ENCODE measurements at places on chromosomes 6 and 20.

DNA sequence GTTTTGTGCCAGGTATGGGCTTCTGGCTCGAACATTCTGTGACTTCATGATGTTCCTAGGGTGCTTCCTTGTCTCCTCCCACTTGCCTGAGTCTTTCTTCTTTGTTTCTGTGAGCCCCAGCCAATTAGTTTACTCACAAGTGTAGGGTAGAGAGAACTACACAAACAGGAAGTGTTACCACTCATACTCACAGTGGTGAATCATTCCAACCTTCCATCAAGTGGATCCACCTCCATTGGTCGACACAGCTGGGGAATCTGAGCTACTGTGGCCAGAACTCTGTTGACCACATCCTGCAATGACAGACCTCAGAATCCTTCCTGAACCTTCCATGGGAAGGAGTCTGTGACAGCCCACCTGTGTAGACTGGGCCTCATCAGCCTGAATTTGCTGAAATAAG, 76.8 kb downstream of the UNC5CL start:
- no peak for DNase-seq

DNA sequence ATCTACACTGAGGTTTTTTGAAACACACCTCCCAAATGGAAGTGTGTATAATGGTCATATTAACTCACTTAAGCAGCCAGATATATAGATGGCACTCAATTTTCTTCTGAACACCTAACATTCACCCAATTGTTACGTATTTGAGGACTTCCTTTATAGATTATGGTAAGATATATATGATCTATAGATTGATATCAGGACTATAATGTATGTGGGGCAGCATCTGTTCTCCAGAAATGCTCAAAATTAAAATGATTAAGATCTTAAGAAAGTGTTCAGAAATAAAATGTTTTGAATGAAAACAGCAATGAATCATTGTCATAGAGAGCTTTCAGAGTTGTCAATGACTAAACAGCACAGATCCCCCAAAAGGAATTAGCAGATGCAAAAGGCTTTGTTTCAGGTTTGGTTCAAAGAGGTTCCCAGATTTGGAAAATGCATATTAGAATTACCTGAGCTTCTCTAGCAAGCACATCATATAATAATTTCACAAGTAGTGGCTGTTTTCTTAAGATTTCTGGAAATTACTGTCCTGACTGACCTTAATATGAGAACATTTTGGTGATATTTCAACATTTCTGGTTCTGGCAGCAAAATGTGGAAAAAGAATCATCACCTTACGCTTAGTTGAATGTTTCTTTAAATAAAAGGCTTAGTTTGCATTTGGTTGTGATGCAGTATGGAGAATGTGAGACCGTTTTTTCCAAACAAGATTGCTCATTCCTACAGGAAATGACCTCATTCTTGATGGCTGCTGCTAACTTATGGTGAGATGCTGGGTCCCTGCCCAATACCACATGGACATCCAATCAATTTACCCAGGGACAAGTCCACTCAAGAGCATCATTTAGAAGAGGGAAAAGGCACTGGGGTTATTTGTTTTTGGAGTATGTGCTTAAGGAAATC, 31.5 kb downstream of the TRAF3IP2 start:
- no peak for DNase-seq

GRCh38 chr6:100336876-100337275, 127.8 kb downstream of the SIM1 start:
- DNase-seq: no peak

DNA sequence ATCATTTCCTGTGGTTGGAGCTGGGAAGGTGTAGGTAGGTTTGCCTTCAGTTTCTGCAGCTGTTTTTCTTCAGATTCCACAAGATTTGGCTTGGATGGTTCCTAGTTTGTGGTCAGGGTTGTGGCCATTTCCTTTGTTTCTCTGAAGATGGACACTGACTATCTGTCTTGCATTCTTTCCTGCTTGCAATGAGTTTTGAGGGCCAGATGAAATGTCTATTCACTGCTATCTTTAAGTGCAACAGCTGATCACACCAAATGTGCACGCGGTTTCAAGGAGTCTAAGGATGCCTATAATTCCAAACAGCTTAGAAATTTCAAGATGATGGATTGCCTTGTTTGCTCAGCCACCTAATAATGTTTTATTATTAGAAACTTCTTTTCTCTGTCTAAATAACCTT, 28.4 kb downstream of the IL20RA start:
- DNase-seq: no peak

DNA sequence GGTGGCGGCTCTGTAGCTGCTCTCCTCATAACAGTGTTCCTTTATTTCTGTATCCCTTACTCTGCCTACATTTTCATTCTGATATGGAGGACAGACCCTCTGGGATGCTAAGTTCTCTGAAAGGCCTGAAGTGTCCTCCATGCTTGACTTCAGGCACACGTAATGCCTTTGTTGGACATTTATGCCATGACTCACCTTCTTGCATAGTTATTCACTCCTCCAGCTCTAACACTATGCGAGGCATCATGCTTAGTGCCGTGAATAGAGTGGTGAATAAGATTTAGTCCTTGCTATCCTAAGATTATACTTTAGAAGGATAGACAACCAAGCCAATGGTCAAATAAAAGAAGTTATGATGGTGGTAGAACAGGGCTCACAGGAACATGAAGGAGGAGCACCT, 760.9 kb upstream of the FLRT3 start:
- no peak for DNase-seq

DNA sequence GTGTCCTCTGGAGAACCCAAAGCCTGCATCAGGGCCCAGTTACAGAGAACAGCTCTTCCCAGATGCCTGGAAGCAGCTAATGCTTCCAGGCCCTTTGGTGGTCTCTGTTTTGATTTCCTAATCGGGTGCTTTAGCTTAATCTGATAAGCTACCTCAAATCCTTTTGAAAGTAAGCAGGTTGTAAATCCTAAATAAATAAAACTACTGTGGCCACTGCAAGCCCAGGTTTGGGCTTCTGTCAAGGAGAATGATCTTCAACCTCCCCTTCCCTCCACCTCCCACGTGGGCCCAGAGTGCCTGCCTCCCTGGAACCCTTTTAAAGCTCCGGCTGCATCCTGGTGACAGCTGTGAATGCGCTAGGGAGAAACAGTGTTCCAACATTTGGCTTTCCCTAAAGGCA, 25.2 kb upstream of the FYN start:
- DNase-seq: no peak

DNA sequence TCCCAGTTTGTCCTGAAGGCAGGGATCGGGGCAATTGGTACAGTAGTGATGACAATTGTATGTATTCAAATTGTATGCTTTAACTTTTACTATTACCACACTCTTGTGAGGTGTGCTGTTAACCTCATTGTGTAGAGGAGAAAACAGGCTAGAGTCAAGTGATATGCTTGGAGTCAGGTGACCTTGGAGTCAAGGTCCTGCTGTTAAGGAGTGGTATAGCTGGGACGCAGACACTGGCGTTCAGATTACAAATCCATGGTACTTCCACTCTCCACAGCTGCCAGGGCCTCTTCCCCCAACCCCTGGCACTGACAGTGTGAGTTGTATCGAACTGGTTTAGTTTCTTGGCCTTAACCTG, 10.5 kb downstream of the CNPY3 start:
- no peak for DNase-seq

GRCh38 chr6:88520445-88520844, 354.3 kb upstream of the CNR1 start:
- DNase-seq: no peak

- DNase-seq: no peak
Observed at GRCh38 chr20:3553663-3554062, 82.8 kb downstream of the ATRN start.

Data from stimulated activated CD8-positive, alpha-beta memory T cell treated with anti-CD3 and anti-CD28 coated beads, Interleukin-7, amount 100 ng/mL, for 1 hour (primary cell).